ENCODE measurements at places on chromosomes 4 and X. TPM values are rescaled to one million over a fixed set of nuclear protein-coding genes. Genes with fewer than 3 reads are reported as not detected.

GRCh38 chr4:74632634-74633033, 161.7 kb downstream of the BTC start:
- DNase-seq = peak; percentile 99

Gene DHX15
- 159 TPM for total RNA-seq

DNA sequence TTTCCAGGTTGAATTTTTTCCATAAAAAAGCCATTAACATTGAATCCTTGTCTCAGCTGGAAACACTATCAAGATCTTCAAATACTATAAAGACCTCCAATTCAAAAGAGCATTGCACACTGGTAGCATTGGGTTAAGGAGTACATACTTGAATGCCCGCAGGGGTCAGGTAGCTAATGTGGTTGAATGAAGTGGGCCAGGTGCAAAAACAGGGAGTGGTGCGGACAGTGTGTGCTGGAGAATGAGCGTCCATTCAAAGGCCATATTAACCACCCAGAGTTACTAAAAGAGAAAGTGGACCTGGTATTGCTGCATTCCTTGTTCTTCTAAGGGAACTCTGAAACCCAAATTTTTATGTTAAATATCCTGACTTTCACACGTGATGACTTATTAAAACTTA, 91.6 kb downstream of the NYX start:
- no peak for DNase-seq

GRCh38 chr4:123235431-123235830, 161.2 kb upstream of the SPRY1 start:
- DNase-seq = peak; percentile 69

GRCh38 chr4:104763554-104764222, 269.0 kb upstream of the CXXC4 start:
- DNase-seq = no peak

DNA sequence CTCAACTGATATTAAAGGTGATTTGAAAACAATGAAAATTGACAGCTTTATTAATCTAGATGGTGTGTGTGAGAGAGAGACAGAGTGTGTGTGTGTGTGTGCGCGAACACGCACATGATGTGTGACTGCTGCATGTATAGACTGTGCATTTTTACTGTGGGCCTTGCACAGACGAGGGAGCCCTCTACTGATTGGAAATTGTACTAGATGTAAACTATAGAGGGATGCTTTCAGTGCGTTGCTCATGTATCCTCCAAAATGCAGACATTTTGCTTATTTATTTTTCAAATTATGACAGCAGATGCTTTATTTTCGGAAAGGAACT, 168.4 kb upstream of the GK2 start:
- DNase-seq = no peak

Gene TEX13C
- not detected for total RNA-seq

DNA sequence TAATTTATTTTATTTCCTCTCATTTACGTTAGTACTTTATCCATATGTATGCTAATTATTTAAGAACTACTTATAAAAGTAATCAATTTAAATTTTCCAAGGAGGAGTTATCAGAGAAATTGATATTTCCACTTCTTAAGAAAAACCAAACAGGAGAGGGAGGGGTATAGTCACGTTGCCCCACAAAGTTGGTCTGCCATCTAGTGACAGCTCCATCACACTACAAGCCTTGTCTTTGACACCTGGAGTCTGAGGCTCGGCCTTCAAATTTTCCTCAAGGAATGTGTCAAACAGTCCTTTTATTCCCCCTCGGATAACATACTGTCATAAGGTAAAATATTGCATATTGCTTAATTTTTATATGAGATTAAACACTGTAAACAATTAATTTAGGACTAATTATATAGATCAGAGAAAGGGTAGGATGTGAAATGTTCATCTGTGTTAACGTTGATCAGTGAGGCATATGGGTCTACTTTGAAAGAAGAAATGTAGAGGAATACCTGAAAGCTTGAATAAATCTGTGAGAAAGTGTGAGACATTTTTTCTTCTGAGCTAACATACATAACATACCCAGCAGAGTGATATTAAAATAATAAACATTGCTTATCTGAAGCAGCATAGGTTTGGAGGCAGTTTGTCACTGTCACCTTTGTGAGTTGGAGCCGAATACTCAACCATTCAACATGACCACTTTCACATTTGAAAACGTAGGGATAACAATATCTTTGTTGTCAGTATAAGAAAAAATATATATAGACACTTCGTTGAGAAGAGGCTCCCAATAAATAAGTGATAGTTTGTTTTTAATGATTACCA, 114.4 kb downstream of the GLRA3 start:
- DNase-seq = peak; percentile 42
